GM04503 (cell line): ENCODE measurements at places on chromosomes 12 and 14.

DNA sequence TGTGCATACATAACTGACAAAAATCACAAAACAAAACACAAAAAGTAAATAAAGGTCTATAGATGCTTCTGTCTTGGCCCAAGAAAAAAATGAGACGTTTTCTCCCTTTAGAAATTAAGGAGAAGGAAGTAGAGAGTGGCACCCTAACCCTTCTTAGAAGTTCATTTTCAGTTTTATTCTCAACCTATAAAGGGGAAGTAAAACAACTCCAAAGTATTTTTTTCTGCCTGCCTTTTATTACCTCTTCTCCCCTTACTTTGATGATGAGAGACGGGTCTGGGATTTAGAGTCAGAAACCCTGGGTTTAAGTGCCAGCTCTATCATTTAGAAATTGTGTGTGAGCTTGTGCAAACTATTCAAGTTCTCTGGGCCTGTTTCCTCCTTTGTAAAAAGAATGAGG lies 2.8 kb downstream of the PRIM1 start:
- no peak for DNase-seq

GRCh38 chr12:55675666-55676065 lies 32.0 kb downstream of the ITGA7 start:
- DNase-seq, result no peak

DNA sequence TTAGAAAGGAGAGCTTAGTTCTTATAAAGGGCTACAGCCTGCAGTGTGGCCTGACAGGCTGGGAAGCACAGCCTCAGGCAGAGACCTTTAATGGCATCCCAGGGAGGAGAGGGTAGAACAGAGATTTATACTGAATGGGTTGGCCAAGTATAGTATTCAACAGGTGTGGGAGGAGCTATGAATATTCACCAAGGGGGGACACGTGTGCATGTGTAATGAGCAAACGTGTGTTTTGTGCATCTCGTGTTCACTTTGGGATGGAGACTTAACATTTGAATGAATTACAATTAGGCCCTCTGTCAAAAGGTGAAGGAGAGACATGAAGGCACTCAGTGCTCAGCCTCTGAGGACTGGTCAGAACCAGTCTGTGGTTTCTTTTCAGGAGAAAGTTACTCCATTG lies 5.2 kb downstream of the TDP1 start:
- no peak for DNase-seq

- DNase-seq, result peak; percentile 10
Observed at GRCh38 chr12:112906712-112907414, at the start of gene OAS1. Gene OAS1 (plus strand): TSS chr12:112906962. CDS start chr12:112907040, 78 bp downstream.

GRCh38 chr14:54356172-54356571 lies 40.6 kb upstream of the CDKN3 start:
- DNase-seq, result no peak

- DNase-seq, result no peak
Observed at GRCh38 chr12:64256166-64256800, 34.2 kb upstream of the KICS2 start.

DNA sequence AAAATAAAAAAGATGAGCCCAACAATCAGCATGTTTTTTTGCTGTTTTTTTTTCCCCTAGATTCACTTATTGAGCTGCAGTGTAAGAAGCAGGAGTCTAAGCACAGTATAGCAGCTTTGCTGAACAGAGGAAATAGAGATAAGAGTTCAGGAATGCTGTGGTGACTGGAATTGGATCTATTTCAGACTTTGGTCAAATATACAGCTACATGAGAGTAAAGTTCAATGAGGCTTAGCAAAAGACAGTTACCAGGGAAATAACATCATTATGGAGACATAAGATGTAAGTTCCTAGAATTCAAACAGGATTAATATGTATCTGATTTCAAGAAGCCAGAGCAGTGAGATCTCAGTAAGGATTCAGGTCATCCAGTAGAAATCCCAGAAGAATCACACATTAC lies 613.0 kb downstream of the RPS29 start:
- DNase-seq, result peak; percentile 12

DNA sequence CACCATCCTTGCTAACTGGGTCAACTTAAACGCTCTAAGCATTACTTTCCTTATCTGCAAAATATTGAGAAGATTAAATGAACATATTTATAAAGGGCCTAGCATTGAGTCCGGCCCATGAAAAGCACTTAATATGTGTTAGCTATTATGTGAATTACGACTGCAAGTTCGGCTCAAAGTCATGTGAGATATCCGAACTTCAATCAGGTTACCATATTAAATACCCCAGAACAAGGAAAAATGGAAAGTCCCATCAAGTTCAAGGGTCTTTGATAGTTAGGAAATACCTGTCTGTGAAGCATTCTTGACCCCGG lies 487 bp upstream of the NRDE2 start:
- DNase-seq, result no peak

DNA sequence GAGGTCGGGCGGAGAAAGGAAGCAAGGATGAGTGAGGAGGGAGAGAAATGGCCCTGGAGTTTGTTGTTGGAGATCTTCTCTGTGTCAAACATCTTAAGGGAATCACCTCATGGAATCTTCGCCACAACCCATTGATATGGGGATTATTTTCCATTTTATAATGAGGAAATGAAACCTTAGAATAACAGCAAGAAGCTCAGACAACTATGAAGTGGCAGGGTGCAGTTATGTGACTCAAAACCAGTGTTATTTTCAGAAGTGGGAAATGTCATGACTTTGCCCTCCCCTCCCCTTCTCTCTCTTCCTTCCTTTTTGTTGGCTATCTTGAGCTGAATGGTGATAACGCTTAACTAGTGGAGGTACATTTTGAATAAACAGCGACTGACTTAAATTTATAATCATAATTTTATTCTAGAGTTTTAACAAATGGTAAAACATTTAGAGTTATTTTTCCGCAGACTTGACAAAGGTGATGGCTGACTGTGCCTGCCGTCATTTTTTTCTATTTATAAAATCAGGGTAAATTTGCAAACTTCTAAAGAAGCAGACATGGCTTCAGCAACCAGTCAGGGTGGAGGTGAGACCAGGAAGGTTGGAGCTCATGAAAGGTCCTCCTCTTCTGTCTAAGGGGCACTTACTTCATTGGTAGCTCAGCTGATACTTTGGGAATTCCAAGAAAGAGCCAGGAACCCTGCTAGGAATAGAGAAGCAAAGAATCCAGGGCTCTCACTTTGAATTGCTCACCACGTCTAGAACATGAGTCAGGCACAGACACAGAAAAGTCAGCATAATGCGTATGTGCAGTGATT lies 232.4 kb downstream of the RGS6 start:
- DNase-seq, result no peak

- DNase-seq, result no peak
Observed at GRCh38 chr14:104372390-104373054, 207.0 kb upstream of the C14orf180 start.

- no peak for DNase-seq
Observed at GRCh38 chr12:106551410-106551809, 31.4 kb upstream of the RFX4 start.

- DNase-seq, result no peak
Observed at GRCh38 chr12:91523831-91524230, 341.2 kb upstream of the DCN start.

- no peak for DNase-seq
Observed at GRCh38 chr14:105325716-105326567, 11.4 kb downstream of the PACS2 start.

DNA sequence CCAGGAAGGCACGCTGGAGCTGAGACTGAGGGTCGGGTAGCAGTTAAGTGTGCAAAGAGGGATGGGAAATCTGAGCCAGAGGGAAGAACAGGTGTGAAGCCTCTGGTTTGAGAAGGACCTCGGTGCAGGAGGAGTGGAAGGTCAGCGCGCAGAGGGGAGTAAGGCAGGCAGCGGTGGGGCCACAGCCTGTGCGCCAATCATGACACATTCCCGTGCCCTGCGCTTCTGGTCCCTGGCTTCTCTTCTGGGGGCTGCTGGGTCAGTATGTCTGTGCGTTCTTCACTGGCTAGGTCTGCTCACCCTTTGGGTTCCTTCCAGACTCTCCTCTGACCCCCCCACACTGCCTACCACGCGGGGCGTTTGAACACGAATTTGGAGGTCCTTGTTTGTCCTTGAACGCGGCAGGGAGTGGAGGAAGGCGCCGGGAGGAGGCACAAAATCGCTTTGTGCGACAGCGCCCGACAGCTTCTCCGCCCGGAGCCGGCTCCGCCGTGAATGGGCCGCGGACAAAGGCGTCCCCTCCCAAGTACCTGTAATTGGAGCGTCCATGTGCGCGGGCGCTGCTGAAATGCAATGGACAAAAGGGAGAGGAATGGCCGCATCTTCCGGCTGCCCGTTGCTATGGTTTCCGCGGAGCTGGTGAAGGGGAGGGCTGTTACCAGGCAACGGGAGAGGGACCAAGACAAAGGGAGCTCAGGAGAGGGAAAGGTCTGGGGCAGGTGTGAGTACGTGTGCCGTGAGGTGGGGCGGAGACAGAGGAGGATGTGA lies 207.2 kb upstream of the SRRM4 start:
- DNase-seq, result no peak

GRCh38 chr12:132657004-132657727 lies 30.0 kb downstream of the POLE start:
- no peak for DNase-seq
